Fibroblast of lung (primary cell): ENCODE measurements at places on chromosomes 5 and 9.
A peak's percentile ranks its signal among the peaks of the same experiment; 100 is the strongest.

DNA sequence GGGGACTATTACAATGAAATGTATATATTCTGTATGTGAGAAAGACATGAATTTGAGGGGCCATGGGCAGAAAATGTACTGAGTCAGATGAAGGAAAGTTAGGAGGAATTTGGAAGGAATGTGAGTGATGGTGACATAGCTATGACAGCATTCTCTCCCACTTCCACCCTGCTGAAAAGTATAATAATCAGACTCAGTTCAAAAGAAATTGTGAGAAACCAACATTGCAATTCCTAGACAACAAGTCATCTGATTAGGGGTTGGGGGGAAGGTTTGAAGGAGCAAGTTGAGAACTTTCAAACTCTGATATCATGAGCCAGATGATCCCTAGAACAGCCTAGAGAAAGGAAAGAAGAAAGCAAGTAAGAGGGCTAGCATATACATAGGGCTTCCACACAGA lies 370.6 kb downstream of the DMRTA1 start:
- DNase-seq, result no peak

GRCh38 chr9:116365056-116365471 lies 211.5 kb downstream of the PAPPA start:
- peak; percentile 82 for DNase-seq

DNA sequence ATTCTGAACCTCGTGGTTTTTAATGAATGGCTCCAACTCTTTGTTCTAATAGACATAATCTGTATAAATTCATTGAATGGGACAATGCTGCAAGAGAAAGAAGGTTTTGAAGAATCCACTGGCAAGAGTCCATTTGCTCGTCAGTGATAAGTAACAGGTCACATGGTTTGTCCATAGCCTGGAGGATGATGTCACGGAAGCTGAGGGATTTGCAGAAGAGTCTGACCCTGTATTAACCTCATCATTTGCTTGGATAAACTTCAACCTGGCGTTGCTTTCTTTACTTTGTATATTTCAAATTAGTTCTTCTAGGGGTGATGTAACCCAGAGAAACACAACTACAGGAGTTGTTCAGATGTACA lies 197.4 kb downstream of the GAS1 start:
- peak; percentile 74 for DNase-seq

DNA sequence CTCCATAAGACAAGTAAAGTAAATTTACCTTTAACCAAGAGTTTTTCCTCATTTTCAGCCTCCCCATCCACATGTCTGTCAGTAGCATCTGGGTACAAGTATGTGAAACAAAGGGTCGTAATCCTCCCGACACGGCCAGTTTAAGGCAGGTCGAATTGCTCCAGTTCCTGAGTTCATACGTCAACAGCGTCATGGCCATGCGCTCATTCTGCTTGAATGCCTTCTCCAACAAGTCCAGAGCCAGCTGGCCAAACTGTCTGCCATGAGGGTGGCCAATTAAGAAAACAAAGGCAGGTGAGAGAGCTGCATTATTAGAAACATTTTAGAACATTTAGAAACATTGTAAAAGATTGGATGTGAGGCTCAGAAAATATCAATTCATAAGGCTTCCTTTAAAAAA lies 87.5 kb downstream of the TRPM6 start:
- DNase-seq, result no peak

- DNase-seq, result no peak
These were observed 39.3 kb downstream of the BOD1 start for GRCh38 chr5:173577166-173577565.

GRCh38 chr5:32708949-32709348 lies 2.2 kb upstream of the NPR3 start:
- DNase-seq, result no peak

DNA sequence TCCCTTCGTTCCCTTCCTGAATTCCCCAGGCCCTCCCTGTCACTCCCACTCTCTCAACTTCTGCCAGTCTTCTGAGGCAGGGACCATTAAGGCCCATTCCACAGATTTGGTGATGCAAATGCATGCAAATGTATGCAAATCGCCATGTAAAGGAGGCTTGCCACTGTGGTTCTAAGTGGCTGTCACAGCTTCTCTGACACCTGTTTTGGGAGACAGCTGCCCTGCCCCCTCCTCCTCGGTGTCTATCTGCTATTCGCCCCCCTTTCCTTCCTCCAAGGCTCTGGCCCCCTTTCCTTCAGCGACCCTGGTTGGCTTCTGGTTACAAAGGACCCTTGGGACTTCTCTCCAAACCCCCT lies 10.5 kb upstream of the ARAP3 start:
- no peak for DNase-seq

DNA sequence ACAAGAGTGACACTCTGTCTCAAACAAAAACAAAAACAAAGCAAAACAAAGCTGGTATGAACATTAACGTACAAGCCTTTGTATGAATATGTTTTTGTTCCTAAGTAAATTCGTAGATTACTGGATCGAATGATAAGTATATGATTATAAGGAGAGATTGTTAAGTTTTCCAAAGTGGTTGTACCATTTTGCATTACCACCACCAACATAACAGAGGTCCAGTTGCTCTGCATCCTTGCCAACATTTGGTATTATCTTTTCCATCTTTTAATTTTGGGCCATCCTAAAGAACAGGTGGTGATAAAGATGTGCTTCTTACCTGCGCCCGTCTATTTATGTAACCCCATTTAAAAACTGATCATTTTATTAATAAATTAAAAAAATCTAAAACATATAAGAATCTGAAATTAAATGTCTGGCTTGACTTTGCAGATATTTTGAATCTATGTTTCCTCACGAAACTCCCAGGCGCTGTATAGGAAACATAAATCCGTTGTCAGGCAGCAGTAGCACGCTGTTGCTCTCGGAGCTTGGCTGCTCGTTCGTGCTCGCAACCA lies 593 bp upstream of the NAA35 start:
- DNase-seq, result no peak

DNA sequence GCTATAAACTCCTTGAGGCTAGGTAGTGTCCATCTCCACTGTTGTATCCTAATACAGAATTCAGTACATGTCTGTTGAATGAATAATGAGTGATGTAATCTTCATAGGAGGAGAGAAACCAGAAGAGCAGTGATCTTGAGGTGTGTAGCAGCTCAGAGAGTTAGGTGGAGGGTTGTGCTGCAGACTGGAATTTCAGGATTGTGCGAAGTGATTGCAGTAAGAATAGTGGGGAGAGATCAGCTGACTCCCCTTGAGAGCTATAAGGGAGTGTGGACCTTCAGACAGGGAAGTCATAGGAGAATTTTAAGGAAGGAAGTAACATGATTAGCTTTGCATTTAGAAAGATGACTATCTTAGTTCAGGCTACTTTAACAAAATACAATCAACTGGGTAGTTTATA lies 4.4 kb downstream of the SNX24 start:
- peak; percentile 9 for DNase-seq

DNA sequence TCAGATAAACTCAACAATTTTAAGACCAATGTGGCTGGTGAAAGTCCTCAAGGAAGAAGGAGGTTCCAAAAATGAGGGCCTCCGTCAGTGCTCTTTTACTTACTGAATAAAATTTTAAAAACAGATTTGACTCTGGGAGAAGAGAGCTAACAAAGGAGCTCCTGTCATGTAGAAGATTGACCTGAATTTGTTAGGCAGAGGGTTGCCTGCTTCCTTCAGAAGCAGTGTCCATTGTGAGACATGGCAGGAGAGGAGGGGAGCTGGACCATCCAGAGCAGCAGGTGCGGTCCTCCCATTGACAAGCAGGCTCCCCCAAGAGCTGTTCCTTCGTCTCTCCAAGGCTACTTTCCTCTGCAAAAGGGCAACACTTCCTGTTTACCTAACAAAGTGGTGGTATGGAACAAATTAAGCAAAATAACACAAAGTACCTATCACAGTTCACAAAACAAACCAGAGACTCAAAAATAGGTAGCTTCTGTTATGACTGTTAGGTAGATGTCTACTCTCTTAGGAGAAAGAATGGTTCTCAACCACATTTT lies 238.1 kb downstream of the DENND1A start:
- no peak for DNase-seq
